Mucosa of gallbladder (tissue), 1 donor: ENCODE measurements at places on chromosomes 7 and 10. TPM values are rescaled to one million over a fixed set of nuclear protein-coding genes. Genes with fewer than 3 reads are reported as not detected.

- DNase-seq: no peak
These were observed 3.9 kb upstream of the PWWP2B start for GRCh38 chr10:132392811-132393694.

DNA sequence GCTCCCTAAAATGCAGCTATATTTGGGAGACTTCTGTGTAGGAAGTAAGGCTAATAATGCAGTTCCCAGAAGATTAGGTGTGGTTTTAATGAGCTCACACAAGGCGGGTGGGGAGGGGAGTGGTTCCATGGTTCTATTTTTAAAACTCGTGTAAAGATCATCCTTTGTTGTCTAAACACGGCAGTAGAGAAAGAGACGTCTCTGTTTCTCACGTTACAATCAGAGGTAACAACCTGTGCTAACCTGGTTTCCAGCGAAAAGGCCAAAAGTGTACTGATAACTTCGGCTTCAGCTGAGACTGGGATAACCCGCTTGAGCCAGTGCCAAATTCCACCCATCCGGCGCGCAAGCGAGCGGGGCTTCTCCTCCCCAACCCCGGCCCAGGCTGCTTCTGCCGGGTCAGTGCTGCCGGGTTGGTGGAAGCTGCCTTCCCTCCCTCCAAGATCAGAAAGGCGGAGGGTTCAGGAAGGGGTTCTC lies 2.5 kb upstream of the MAP3K8 start:
- DNase-seq: no peak

- no peak for DNase-seq
These were observed 109.6 kb downstream of the CPXM2 start for GRCh38 chr10:123781956-123782500.

The DKK1 gene
- 9.3 TPM for total RNA-seq

DNA sequence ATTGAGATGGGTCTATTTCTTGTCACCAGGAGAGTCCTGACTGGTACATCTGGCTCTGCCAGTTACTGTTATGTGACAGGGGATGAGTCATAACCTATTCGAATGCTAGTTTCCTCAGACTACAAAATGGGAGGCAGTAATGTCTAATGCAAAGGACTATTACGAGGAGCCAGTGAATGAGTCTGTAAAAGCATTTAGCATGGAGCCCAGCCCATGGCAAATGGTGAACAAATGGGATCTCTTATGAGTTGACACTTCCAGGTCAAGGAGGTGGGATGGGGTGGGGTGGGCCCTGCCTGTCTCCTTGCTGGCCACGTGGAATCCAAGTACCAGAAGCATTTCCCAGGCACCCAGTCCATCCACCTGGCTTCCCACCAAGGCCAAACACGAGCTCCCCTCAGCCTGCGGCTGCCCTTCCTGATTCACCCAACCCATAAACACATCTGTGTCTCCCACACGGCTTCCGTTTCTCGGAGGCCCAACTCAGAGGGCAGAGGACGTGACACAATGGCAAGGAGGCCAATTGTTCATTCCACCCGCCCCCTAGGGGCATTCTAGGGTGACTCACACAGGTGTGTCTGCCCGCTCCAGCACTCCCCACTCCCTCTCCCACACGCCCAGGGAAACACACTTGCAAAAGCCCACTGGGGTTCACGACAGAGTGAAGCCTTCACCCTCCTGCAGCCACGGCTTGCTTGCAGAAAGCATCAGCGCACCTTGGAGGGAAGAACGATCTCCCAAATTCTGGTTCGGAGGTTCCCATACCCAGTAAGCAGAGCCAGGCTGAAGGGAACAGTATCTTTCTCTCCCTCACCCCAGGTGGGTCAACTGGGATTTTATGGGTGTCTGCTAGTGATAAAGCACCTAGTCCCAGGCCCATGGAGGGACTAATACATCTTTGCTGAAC lies 109.8 kb downstream of the SH3PXD2A start:
- no peak for DNase-seq

GRCh38 chr7:6423942-6424701 lies 23.6 kb downstream of the DAGLB start:
- no peak for DNase-seq

The LSM8 gene
- 20.0 TPM for total RNA-seq

GRCh38 chr10:102467971-102468438 lies 16.7 kb upstream of the C10orf95 start:
- no peak for DNase-seq

DNA sequence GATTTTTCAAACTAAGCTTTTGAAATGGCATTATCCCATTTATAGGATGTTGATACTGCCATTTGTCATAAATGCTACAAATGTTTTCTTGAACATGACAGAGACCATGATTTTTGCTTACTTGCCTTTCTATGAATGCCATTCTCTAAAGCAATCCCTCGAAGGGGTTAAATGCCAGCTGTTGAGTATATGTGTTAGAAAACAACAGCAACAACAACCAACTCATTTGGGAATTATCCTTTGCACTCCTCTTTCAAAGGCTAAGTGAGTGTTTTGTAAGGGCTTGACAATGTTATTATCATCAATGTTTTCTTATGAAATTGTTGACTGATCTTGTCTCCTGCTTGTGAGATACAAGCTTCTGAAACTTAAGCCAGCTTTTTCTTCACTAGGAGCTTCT lies 529.4 kb downstream of the SORCS3 start:
- DNase-seq: no peak

DNA sequence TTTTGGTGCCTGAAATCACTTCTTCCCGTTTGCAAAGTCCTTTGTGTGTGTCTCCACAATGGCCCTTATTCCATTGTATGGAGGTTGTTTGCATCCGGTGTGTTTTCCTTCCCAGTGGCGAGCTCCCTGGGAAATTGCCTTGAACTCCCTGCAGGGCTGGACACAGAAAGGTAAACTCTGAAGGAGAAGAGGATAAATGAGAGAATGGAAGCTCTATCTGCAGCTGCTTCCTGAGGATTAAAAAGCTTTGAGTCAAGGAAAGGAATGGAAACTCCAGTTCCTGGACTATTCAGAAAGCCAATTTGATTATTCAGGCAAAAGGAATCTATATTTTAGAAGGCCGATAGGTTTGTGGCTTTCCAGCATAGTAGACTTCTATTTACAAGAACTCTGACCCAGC lies 4.4 kb upstream of the GRK5 start:
- DNase-seq: no peak

GRCh38 chr7:90777041-90777440 lies 180.9 kb downstream of the CDK14 start:
- DNase-seq: no peak

GRCh38 chr7:158672975-158673374 lies 31.6 kb downstream of the NCAPG2 start:
- DNase-seq: no peak

The CHST3 gene
- 10.3 TPM for total RNA-seq

GRCh38 chr7:74283858-74284447 lies 5.3 kb upstream of the CLIP2 start:
- no peak for DNase-seq

- DNase-seq: peak; percentile 58
These were observed 54.3 kb downstream of the CHN2 start for GRCh38 chr7:29248713-29249382.

- no peak for DNase-seq
These were observed 7.1 kb downstream of the CRYGN start for GRCh38 chr7:151432658-151433521.

GRCh38 chr10:44425466-44425865 lies 40.6 kb upstream of the CXCL12 start:
- DNase-seq: no peak

GRCh38 chr7:53917637-53918036 lies 624.5 kb upstream of the VSTM2A start:
- no peak for DNase-seq

DNA sequence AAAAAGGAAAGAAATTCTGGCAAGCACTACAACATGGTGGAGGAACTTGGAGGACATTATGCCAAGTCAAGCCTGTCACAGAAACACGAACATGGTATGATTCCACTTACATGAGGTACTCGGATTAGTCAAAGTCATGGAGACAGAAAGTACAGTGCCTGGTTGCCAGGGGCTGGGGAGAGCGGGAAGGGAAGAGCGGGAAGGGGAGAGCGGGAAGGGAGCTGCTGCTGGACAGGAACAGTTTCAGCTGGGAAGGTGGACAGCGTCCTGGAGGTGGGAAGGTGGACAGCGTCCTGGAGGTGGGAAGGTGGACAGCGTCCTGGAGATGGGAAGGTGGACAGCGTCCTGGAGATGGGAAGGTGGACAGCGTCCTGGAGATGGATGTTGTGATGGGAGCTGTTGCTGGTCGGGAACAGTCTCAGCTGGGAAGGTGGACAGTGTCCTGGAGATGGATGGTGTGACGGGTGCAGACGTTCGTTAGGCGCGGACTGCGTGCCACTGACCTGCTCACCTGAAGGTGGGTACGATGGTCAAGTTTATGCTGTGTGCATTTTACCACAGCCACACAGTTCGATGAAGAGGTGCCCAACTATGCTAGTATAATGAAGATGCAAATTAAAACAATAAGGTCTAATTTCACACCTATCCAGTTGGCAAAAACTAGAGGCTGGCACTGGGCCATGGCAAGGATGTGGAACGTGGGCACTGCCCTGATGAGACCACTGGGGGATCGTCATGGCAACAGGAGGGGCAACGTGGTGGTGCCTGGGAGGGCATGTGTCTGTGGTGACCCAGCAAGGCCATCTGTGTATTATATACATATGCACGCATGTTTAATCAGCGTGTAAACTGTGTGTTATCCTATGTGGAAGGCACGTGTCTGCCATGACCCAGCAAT lies 103.8 kb downstream of the NKX6-2 start:
- no peak for DNase-seq

GRCh38 chr10:35446439-35446838 lies 110.1 kb downstream of the CCNY start:
- no peak for DNase-seq

- DNase-seq: no peak
These were observed 48.7 kb upstream of the PTPRZ1 start for GRCh38 chr7:121824276-121824675.

DNA sequence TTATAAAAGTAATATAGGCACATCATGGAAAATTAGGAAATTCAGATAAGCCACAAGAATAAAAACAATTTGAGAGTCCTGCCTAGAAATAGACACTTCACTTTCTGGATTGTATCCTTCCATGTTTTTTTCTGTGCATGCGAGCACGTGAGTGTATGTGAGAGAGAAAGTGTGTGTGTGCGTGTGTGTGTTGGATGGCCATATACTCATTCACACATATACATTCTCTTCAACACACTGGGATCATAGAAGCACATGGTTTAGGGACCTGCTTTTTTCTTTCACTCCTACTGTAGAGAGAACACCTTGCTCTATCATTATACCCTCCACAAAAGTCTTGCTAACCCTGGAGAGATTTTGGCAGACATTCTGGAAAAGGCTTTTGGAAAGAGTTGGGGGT lies 7.5 kb downstream of the FFAR4 start:
- DNase-seq: no peak

The FAM25C gene
- not detected for total RNA-seq

GRCh38 chr7:56097700-56098099 lies 4.9 kb upstream of the PHKG1 start:
- no peak for DNase-seq

The PALD1 gene
- total RNA-seq: 15.5 TPM

DNA sequence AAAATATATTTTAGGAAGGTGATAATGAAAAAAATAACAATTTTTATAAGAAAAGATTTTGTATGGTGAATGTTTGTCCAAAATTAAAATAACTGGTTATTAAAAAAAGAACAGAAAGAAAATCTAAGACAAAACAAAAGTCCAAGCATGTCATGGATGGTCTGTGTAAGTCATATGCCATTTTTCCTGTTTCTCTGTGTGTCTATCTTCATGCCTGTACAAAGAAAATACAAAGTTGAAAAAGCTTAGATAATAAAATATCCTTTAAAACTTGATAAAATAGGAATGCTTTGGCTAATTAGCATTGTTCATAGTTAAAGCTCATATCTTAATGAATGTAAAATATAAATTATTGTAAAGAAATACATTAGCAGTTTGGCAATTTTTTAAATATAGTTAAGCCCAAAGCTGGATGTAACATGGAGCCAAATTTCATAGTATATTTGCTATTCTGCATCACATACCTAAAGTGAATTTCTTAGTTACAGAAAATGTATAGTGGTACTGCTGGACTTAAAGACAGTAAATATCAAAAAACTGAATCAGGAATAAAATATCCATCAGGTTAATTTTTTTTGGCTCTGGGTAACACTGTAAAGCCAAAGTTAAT lies 661.1 kb downstream of the PCDH15 start:
- no peak for DNase-seq

The FAM131B gene
- total RNA-seq: 6.6 TPM

GRCh38 chr7:45978010-45978681 lies 57.1 kb upstream of the IGFBP3 start:
- DNase-seq: peak; percentile 64

DNA sequence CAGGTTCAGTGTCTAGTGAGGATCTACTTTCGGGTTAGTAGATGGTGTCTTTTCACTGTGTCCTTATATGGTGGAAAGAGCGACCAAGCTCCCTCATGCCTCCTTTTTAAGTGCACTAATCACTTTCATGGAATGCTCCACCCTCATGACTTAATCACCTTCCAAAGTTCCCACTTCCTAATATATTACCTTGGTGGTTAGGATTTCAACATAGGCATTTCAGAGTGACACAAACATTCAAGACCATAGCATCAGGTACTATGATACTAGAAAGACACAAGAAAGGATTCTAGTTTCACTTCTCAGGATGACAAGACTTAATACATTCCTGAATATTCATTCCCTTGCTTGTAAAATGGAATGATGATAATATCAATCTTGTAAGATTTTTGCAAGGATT lies 119.1 kb upstream of the FAM3C start:
- DNase-seq: no peak

GRCh38 chr7:34277016-34277802 lies 371.9 kb downstream of the BMPER start:
- no peak for DNase-seq

DNA sequence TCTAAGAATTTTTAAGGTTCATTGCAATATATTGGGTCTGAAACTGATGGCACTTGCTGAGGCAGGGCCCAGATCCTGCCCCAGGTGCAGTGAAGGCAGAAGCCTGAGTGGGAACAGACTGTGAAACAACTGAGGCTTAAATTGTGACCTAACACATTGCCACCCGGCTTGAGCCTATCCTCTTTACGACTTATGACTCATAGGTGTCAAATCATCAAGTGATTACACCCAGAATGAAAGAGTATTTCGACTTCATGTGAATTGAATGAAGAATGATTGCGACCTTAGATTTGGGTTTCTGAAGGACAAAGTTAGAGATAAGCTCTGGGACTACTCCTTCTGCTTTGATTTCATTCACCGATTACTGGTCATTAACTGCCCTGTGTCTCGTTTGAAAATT lies 200.9 kb downstream of the CREB5 start:
- DNase-seq: no peak
